ENCODE measurements at places on chromosomes 11 and 22.
A peak's percentile ranks its signal among the peaks of the same experiment; 100 is the strongest.

DNA sequence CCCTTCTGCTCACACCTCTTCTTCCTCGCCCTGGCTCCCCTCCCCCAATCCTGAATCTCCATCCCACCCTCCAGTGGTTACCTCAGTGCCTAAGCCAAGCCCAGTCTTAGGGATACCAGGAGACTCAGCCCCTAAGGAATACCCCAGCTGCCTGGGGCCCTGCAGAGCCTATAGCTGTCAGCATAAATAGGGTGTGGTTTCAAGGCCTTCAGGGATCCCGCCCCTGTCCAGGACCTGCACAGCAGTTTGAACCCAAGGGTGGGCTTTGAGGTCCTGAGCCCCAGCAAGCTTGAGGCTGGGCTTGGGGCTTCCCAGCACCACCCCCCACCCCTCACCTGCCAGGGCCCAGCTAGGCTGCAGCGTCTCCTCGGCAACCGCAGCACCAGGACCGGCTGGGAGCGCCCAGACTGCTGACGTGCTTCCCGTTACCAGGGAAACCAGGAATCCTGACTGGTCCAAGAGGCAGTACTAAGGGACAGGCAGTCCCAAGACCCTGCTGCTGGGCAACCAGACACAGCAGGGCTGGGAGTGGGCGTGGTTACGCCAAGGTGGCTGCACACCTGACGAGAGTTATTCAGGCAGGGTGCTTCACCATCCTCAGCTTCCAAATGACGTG is 13.7 kb downstream of the APBB1 start:
- no peak for DNase-seq

GRCh38 chr11:108167624-108168023 is 46.3 kb downstream of the ACAT1 start:
- DNase-seq: no peak

GRCh38 chr22:43862074-43862881 is at the start of gene SULT4A1:
SULT4A1 (minus strand) TSS chr22:43862513; CDS start chr22:43862382, 131 bp downstream.
- DNase-seq: no peak

DNA sequence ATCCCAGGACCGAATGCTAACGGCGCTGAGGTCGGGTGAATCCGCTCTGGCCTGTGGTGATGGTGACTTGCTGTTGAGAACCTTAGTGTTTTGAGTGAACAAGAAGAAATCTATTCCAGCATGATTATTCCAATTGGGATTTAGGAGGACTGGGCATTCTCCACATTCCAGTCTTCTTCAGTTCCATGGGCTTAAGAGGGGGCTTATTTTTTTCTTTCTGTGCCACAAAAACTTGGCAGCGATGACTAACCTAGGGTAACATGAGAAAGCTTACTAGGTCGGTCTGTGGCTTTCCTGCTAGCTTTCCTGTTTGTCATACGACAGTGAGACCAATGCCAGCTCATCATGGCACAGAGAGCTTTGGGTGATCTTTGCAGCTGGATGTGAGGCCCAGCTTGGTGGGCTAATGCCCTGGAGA is 62.9 kb upstream of the ATXN10 start:
- DNase-seq: no peak

DNA sequence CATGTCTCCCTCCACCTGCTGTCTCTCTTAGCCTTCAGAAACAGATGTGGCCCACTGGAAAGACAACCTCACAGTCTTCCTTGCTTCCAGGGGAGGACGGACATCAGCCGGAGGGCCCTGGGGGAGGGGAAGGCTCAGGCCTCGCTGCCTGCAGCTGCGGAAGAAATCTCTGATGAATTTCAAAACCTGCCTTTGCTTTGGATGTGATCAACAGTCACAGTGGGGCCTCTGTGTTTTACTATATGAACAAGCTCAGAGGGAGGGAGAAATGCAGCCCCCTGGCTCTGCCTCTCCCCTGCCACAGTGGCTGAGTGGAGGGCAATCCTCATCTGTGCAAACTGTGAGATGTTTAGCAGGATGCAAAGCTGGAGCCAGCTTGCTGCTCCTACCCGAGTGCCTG is 282.8 kb downstream of the NTM start:
- DNase-seq: no peak

GRCh38 chr22:39926753-39927152 is 25.9 kb downstream of the GRAP2 start:
- no peak for DNase-seq

- DNase-seq: no peak
Observed at GRCh38 chr11:69272831-69273485, 21.0 kb upstream of the MYEOV start.

GRCh38 chr11:69578167-69578566 is 62.8 kb upstream of the CCND1 start:
- no peak for DNase-seq

DNA sequence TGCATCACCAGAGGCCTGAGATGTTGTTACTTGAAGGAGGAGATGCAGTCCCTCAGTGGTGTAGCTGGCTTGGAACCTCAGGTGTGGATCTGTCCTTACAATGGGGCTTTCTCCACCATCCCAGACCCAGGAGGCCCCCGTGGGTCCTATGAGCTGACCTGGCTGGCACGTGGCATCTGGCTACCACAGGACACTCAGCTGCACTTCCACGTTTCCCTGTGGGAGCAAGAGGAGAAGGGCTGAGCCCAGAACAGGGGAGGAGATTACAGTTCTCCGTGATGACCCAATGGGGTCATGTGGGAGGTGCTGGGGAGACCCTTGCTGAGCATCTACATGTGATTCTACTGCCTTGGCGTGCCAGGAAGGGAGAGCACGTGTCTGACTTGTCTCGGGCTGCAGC is 1448.4 kb downstream of the TBC1D22A start:
- no peak for DNase-seq

GRCh38 chr11:37689951-37690350 is 1091.9 kb upstream of the RAG2 start:
- DNase-seq: no peak

- DNase-seq: no peak
Observed at GRCh38 chr22:45843031-45843430, 133.9 kb downstream of the WNT7B start.

GRCh38 chr11:57460758-57461749 is 726 bp downstream of the RTN4RL2 start:
- DNase-seq: no peak

- DNase-seq: peak; percentile 33
Observed at GRCh38 chr11:63768237-63769041, at the start of gene ZFTA. ZFTA (minus strand) TSS chr11:63768775; CDS start chr11:63768622, 153 bp downstream.

DNA sequence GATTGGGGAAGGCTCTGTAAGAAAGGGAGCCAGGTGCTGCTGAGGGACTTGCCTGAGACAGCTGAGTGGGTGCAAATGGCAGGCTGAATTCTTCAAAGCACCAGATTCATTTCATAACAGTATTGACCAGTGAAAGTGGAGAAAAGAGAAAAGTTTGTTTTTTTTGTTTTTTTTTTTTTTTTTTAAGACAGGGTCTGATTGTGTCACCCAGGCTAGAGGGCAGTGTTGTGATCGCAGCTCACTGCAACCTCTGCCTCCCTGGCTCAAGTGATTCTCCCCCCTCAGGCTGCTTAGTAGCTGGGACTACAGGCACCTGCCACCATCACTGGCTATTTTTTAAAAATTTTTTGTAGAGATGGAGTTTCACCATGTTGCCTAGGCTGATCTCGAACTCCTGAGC is 494.0 kb downstream of the MIAT start:
- no peak for DNase-seq

GRCh38 chr11:117430293-117430955 is 102.8 kb downstream of the CEP164 start:
- DNase-seq: no peak

DNA sequence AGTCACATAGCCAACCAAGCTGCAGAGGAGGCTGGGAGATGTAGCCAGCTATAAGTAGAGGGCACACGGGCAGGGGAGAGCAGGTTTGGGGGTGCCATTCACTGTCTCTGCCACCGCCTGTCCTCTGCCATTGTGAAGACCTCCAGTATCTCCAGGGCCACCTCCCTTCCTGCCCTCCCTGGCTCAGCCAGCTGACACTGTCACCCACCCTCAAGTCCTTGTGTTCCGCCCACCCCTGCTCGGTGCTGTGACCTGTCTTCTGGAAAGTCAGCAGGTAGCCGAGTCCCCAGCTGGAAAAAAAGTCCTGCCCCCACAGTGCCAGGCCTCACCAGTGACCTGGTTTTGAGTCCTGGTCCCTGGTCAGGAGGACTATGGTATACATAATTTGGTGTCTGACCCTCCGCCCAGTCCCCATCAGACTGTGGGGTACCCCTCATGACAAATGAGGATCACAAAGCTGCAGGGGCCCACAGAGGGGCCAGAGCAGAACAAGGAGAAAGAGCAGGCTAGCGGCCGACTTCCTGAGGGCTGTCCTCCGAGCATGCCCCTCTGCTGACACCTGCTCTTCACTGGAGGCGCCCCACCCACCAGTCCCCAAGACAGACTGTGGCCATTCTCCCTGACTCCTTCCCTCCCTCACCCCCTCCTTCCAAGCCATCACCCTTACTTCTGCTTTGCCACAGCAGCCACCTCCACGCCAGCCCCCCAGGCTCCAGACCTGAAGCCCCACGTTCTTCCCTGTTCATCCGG is 7.1 kb upstream of the IL2RB start:
- DNase-seq: no peak

DNA sequence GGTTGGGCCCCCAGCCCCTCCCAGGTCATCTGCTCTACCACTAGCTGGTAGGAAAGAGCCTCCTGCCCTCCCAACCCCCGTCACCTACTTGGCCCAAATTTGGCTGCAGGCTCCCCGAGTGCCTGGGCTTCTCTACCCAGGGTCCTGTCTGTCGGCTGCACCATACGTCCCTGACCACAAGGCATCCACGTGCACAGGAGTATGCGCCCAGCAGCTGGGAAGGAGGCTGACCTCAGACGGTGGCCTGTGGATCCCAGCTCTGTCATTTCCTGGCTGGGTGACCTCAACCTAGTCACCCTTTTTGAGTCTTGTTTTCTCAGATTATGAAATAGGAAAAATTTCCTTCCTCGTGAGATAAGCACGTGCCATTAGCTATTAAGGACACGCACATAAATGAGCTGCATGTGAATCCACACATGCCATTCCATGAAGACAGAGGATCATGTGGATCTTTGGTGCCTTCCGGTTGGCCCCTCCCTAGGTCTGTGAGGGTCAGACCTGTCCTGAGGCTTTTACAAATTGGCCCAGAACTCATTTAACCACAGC is 13.7 kb downstream of the CYB561A3 start:
- no peak for DNase-seq

DNA sequence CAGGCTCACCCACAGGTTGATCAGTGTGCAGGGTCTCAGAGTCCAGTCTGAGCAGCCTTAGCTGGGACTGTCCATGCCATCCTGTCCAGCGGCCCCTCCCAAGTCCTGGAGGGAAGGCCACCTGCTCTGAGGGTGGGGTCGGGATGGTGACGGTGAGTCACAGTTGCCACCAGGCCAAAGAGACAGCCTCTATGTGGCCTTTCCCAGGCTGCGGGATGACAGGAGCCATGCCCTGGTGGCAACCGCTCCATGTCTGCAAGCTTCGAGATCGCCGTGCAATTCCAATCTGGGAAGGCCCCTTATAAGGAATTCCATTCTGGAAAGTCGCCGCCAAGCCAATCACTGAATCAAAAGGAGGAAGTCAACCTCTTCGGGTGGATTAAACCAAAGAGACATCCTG is 47.5 kb downstream of the RTL6 start:
- no peak for DNase-seq

DNA sequence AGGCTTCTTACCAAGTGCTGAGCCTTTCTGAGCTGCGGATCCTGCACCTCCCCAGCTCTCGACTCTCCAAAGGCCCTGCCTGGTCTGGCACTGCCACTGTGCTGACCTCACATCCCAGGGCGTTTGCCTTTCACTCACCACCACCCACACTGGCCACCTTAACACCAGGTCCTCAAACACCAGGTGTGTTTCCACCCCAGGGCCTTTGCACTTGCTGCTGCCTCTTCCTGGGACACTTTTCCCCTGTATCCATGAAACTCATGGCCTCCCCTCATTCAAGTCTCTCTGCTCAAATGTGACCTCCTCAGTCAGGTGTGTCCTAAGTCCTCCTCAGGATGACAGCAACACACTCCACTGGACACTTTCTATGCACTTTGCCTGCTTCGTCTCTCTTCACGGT is 51.4 kb upstream of the ANO1 start:
- DNase-seq: no peak

- DNase-seq: no peak
Observed at GRCh38 chr11:124672536-124673215, 863 bp downstream of the SIAE start.

DNA sequence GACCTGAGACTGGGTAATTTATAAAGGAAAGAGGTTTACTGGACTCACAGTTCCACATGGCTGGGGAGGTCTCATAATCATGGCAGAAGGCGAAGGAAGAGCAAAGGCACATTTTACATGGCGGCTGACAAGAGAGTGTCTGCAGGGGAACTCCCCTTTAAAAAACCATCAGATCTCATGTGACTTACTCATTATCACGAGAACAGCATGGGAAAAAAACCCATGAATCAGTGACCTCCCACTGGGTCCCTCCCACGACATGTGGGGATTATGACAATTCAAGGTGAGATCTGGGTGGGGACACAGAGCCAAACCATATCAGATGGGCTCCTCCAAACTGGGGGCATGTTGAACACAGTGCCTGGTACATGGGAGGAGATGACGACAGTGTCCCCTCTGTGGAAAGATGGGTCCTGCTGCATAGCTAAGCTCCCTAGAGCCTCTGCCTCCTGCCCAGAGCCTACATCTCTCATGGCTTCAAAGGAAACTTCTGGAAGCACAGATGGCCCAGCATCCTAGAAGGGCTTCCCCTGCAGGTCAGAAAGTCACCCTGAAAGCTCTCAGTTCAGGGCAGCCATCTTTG is 46.1 kb downstream of the MYEOV start:
- no peak for DNase-seq

DNA sequence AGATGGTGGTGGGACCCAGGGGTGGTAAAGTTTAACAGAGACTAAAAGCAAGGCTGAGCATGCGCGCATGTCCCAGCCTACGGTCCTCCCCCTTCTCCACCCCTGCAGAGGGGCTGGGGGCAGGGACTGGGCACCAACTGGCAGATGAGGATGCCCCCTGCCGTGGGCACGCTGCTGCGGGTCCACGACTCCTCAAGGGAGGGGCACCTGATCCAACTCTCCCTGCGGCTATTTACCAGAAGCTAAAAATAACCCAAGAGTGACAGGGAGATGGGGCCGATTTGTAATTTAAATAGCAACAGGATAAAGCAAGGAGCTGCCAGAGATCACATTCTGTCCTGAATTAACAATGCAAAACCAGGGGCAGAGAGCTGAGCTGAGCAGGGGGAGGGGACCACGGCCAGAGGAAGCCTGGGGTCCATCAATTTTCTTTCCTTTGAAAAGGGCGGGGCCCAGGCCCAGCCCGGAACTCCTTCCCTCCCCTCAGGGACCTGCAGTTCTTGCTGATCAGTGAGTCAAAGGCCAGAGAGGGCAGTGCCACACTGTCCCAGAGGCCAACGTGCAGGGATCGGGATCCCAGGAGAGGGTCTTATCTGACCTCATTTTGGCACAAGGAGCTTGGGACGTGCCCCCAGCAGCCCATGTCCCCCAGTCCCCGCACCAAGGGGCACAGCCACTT is 8.1 kb upstream of the DGKZ start:
- DNase-seq: no peak

Measured in stimulated activated CD8-positive, alpha-beta memory T cell treated with anti-CD3 and anti-CD28 coated beads, Interleukin-4, amount 100 ng/mL, for 1 hour (primary cell).